ENCODE measurements at places on chromosomes 4 and X.

DNA sequence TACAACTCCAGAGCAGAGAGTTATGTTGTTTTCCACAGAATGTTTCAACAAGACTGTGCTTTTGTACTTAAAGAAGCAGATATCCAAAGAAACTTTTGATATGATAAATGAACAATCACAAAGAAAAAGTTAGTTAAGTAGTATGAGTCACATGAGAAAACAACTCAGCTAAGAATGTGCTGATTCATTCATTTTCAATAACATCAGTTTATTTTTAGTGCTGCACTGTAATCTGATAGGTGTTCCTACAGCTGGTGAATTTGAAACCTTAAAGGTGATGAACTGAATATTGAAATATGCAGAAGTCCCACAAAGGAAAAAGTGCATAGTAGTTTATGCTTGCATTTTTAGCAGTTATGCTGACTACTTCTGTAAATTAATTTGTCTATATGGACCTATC is 180.3 kb upstream of the TENM3 start:
- DNase-seq = no peak

- no peak for DNase-seq
Measured at GRCh38 chr4:54879576-54879975, 221.8 kb downstream of the KIT start.

DNA sequence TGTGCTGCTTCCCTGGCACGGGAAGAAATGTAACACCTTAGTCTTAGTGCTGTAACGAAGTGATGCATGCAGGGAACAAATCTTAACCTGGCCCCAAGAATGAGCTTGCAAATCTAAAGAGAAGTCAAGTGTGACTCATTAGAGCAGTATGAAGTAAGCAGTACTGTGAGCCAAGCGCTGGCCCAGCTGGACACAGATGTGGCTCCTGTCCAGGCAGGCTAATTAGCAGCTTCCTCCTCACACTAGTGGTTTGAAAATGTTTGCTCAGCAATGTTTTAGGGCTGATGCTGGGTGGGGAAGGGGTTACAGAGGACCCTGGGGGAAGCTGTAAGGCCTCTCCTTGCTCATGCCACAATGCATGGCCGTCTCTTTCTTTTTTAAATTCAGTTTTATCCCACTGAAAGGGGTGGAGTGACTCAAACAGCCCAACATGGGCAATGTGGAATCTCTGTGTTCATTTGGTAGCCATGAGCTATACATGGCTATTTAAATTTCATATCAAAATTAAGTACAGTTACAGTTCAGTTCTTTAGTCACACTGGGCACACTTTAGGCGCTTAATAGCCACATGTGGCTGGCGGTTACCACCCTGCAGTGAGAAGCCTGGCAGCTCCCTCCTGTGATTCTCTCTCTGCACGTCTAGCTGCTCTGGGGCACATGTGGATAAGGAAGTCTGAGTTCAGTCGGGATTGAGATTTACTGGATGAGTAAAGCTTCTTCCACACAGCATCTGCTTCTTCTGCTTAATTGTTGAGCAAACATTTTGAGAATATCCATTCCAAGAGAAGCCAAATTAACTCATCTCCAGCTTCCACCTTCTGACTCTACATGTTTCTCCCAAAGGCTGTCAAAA is 48.8 kb downstream of the MAP7D2 start:
- DNase-seq = no peak

DNA sequence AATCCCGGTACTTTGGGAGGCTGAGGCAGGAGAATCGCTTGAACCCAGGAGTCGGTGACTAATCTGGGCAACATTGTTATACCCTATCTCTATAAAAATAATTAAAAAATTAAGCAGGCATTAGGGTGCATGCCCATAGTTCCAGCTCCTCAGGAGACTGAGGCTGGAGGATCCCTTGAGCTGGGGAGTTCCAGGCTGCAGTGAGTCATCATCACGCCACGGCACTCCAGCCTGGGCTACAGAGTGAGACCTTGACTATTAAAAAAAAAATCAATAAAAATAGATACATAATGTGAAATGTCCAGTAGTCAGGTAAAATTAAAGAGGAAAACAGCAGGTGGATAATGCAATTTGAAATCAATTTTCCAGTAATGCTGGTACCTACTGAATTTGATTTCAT is 14.6 kb downstream of the ADGRL3 start:
- no peak for DNase-seq

DNA sequence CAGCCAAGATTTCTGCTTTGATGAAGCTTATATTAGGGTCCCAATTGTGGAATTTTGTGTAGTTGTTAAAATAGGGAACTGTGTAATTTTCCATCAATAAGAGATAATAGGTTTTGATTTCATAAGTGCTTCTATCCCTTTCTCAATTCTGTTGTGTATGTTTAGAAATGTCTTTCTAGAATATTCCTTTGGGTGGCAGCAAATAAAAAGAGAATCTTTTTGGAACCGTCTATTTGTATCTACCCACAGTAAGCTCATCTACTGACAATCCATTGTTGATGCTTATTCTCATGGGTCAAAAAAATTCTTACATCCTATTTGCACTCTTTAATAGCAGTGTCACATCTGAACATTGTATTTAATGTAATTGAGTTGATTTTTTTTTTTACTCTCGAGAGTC is 61.7 kb downstream of the TMA16 start:
- no peak for DNase-seq

DNA sequence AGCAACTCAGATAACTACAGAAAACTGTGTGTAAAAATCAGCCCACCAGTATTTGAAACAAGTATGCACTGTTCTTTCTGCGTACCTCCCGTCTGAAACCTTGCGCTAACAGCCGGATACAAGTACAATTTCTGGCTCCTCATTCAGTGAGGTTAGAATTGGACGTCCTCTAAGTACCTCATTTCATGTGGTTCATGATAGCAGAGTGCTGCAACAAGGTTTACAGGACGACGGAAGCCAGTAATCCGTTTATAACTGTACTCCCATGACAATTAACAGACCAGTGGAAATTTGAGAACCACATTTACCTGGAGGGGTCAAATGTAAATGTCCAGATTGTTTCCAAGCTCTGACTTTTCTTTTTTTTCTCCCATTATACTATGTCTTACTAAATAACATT is 52.9 kb upstream of the TENM3 start:
- no peak for DNase-seq

GRCh38 chr4:60588556-60588955 is 611.6 kb upstream of the ADGRL3 start:
- no peak for DNase-seq

DNA sequence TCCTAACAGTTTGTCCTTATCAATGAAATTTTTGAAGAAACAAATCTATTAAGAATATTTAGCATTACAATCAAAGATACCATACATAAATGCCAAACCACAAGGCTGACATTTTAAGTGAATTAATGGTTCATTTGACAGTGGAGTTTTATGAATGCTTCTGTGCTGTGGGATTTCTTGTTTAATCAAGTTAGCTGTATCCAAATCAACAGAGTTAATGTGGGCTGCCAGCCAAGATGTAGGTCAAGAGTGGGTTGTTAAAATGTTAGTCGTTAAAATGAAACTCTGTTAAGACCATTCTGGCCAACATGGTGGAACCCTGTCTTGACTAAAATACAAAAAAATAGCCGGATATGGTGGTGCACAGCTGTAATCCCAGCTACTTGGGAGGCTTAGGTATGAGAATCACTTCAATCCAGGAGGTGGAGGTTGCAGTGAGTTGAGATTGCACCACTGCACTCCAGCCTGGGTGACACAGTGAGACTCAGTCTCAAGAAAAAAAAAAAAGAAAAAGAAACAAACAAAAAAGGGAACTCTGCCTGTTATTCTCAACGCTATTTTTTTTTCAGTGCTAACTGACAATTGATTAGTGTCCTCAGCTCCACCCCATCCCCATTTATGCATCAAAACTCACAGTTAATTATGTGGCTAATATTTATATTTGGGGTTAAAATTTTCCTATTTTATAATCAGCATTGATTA is 20.2 kb downstream of the GPAT3 start:
- no peak for DNase-seq

DNA sequence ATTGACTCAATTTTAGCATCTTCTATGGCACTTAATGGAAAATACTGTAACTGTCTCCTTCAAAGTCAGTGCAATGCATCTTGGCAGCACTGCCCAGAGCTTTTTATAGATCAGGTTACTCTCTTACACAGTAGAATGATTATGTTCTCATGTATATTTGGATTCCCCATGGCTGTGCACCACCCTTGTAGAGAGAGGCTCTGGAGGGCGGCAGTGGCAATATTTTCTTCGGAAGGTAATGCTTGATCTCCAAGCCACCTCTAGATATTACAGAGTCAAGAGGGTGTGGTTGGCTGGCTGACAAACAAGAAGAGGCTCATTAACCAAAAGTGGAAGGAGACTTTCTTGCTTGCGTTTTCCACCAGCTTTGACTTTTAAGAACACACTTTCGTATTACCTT is 72.8 kb upstream of the ARSJ start:
- DNase-seq = no peak

- DNase-seq = no peak
Measured at GRCh38 chr4:158315706-158316105, 105.4 kb downstream of the TMEM144 start.

- no peak for DNase-seq
Measured at GRCh38 chrX:1788300-1788911, 173.5 kb downstream of the ASMT start.

- no peak for DNase-seq
Measured at GRCh38 chr4:40722576-40723161, 27.1 kb upstream of the NSUN7 start.

GRCh38 chr4:26731351-26732035 is 129.1 kb upstream of the STIM2 start:
- DNase-seq = no peak

DNA sequence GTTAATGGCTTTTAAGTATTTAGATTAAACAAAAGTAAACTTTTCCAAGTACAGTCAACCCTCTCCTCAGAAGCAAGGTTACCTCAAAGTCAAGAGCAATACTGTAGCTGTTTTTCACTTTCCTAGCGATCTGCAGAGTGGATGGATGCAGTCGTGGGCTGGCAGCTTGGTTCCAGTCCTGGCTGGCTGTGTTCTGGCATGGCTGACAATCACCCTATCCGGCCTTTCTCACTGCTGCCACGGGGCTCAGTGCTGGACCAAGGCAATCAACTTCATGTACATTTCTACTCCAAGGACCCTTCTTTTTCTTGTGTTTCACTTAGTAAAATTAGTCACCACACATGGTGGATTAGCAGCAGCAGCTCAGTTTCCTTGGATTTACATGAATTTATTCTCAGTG is 208.3 kb downstream of the GABRB1 start:
- DNase-seq = no peak

GRCh38 chrX:15398874-15399273 is 14.7 kb upstream of the VEGFD start:
- DNase-seq = no peak

GRCh38 chr4:142202404-142203332 is 566.3 kb downstream of the IL15 start:
- DNase-seq = no peak

GRCh38 chr4:7469023-7469422 is 34.3 kb upstream of the PSAPL1 start:
- DNase-seq = no peak

DNA sequence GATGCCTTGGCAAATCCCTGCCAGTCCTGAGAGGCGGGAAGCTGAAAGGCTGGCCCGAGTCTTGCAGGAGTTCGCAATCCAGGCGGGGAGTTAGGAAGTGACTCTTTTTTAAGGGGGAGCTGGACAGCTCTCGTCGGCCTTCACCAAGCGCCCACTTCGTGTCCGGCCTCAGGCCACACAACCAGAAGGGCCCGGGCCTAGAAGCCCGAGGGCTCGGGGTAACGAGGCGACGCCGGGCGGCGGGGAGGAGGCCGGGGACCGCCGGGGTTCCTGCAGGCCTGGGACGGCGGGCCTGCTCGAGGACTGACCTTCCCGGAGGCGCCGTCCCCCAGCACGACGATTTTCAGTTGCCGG is 395 bp downstream of the RAB28 start:
- peak; percentile 24 for DNase-seq

DNA sequence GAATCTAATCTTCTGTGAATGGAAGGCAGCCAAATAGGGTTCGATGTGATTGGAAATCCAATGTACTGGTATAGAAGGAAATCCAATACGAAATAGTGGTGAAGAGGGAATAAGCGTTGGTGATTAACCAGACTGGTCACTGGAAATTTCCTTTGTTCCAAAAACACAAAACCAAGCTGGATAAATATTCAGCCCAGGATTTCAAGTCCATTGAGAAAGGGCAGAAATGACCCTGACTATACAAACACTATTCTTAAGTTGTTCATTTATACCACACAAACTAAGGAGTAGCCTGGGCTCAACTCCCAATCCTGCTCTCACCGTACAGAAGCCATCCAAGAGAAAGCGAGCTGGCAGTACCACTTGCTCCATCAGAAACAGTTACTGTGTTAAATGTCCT is 32.2 kb downstream of the PCDH19 start:
- DNase-seq = no peak

DNA sequence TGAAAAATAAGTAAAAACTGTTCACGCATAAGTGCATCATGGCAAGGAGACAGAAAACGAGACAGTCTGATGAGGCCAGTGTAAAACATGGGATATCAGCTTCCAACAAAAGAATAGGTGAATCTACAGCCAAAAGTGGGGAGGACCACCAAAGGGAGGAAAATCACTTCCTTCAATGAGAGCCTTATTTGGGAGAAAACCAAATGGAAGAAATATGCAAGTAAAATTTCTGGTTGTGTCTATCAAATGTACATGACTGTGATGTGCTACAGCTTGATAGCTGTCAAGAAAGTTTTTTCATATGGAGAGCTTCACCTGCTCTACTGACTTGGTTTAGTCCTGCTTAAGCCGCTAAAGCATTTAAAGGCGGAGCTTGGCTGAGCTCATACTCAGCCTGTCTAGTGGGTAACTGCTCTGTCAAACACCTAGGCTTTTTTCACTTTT is 66.2 kb downstream of the MAGEA1 start:
- DNase-seq = no peak

DNA sequence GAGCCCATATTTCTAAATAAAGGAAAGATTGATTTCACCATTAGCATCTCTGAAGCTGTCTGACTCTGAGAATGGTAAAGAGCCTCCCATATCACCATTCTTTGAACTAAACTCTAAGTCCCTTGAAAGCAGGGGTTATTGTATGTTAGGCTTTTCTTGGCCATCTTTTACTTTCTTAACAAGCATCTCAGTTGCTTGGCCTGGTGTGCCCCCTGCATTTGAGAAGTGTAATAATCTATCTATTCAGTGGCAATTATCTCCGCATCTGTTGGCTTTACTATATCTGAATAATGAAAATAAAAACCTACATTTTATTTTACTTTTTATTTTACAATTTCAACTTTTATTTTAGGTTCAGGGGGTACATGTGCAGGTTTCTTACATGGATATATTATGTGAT is 128.3 kb upstream of the ARMCX2 start:
- DNase-seq = no peak

Measured in stimulated activated CD4-positive, alpha-beta T cell treated with anti-CD3 and anti-CD28 coated beads, Interleukin-2, amount 100 ng/mL, for 24 hours (primary cell).